Fibroblast of villous mesenchyme (primary cell): ENCODE measurements at places on chromosomes 3 and 15. TPM values are rescaled to one million over a fixed set of nuclear protein-coding genes. Genes with fewer than 3 reads are reported as not detected.

The KCNAB1 gene
- 0.64 TPM in 1 of 2 replicates, not detected in the other for total RNA-seq

The TRIM69 gene
- total RNA-seq = 6.4 and 13.4 TPM in 2 replicates

The LNP1 gene
- 4.2 and 4.7 TPM in 2 replicates for total RNA-seq

The B4GALT4 gene
- 28.3 and 47.5 TPM in 2 replicates for total RNA-seq

The ITIH1 gene
- not detected in 2 replicates for total RNA-seq

The SERINC4 gene
- total RNA-seq = under 0.01 TPM in 1 of 2 replicates, not detected in the other

The CD80 gene
- not detected in 2 replicates for total RNA-seq

The DPPA2 gene
- not detected in 2 replicates for total RNA-seq

- no peak for DNase-seq
Measured at GRCh38 chr3:149895339-149895738, 75.4 kb downstream of the PFN2 start.

GRCh38 chr15:58487041-58487723 lies 55.4 kb downstream of the LIPC start:
- DNase-seq = no peak

- no peak for DNase-seq
Measured at GRCh38 chr3:30694668-30695067, 88.3 kb downstream of the TGFBR2 start.

- DNase-seq = no peak
Measured at GRCh38 chr15:82058026-82058425, 12.2 kb upstream of the MEX3B start.

DNA sequence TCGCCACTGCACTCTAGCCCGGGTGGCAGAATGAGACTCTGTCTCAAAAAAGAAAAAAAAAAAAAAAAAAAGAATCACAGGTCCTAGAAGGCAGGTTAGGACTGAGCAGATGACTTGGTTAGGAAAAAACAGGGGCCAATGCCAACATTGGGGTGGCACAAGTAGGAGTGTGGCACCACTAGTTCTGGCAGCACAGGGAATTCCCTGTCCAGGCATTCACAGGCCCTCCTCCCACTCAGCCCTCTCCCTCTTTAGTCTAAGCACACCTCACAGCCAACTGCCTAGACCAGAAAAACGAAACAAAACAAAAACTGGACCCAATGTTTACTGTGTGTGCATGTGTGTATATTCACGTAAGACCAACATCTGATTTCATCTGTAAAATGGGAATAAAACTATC lies 10.5 kb downstream of the THOC7 start:
- DNase-seq = no peak

- DNase-seq = no peak
Measured at GRCh38 chr15:25237291-25237978, 201.4 kb downstream of the UBE3A start.

- peak; percentile 3 for DNase-seq
Measured at GRCh38 chr3:12046406-12046805, 42.2 kb downstream of the SYN2 start.

GRCh38 chr15:34691034-34691433 lies 63.8 kb downstream of the GJD2 start:
- no peak for DNase-seq

DNA sequence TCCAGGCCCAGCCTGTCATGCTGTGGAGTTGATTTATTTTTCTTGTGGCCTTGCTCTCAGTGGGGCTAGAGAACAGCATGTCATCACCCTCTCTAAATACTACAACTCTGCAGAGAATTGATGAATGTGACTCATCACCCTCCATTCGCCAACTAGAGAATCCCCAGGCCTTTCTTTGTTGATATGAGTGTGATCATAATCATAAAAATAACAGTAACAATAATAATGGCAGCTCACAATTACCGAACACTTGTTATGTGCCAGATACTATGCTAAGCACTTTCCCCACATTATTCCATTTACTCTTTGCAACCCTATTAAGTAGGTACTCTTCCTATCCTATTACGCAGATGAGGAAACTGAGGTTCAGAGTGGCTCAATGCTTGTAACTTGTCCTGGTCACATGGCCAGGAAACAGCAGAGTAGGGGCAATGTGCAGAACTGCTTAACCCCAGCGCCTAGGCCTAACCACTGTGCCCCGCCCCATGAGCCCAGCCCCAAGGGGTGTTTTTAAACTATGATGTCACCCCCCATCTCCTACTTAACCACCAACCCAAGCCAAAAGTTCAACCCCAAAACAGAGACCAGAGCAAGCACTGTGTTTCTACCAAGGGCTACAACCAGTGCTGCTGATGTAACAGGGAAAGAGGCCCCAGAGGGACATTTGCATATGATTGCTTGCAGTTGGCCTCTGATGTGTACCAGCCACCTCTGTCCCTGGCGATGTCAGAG lies 104.5 kb downstream of the ADCY5 start:
- peak; percentile 17 for DNase-seq

GRCh38 chr15:70098461-70099166 lies 897 bp upstream of the TLE3 start:
- DNase-seq = peak; percentile 51

GRCh38 chr3:113354307-113354706 lies 87.0 kb downstream of the CFAP44 start:
- DNase-seq = no peak

DNA sequence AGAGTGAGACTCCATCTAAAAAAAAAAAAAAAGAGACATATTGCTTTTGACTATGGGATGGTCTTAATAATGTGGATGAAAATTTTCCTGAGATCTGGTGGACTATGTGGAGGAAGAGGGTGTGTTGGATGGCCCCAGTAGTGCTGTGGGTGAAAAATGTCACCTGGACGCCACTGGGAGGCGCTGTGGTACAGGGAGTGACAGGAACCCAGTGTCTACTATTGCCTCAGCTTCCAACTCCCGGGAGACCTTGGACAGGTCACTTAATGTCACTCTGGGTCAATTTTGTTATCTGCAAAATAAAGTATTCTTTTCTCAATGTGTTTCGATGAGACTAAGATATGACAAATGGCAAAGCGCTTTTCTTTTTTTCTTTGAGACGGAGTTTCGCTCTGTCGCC lies 27.7 kb upstream of the DCP1A start:
- peak; percentile 60 for DNase-seq
